ENCODE measurements at places on chromosomes 6 and 20.

DNA sequence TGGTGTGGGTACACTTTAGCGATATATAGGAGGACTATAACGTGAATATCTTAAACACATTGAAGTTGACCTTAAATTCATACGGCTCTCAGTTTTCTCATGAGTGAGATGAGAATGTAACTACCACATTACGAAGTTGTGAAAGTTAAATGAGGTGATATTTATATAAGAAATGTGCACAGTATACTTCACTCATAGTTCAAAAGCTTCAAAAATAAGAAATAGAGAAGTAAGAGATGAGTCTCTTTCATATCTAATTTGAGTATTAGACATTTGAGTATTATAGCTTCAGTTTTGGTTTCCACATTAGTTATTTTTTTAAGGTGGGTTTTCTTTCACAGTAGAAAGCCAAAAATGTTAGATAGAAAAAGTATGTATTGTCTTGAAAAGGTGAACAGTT lies 183.3 kb downstream of the NKAIN2 start:
- DNase-seq: no peak

GRCh38 chr6:122663981-122664380 lies 53.8 kb downstream of the PKIB start:
- DNase-seq: no peak

DNA sequence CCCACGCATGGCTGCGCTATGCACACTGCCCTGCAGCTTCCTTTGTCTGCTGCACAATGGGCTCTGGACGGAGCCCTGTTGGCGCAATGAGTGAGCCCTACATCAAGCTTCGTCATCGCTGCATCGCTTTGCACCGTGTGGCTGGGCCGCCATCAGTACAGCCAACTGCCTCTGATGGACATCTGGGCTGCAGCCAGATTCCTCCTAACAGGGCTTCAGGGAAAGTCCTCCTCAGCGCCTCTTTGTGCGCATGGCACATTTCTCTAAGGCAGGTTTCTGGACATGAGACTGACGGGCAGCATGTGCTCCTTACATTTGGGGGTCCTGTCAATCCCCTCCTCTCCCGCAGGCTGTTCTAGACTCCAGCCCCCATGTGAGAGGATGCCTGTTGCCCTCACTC lies 29.7 kb upstream of the ANGPT4 start:
- no peak for DNase-seq

DNA sequence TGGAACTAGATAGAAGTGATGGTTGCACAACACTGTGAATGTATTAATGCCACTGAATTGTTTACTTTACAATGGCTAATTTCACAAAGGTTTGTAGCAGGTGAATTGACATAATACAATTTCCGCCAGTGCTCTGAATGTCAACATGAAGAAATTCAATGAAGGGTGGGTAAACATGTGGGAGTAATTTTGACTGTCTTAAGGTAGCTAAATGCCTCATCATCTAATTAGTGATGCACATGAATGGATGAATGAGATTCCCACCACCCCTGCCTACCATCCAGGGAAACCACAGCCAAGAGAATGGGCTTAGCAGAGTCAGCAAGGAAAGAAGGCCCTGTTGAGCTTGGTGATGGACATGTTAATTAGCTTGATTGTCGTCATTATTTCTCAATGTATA lies 275.3 kb downstream of the ALDH8A1 start:
- no peak for DNase-seq

DNA sequence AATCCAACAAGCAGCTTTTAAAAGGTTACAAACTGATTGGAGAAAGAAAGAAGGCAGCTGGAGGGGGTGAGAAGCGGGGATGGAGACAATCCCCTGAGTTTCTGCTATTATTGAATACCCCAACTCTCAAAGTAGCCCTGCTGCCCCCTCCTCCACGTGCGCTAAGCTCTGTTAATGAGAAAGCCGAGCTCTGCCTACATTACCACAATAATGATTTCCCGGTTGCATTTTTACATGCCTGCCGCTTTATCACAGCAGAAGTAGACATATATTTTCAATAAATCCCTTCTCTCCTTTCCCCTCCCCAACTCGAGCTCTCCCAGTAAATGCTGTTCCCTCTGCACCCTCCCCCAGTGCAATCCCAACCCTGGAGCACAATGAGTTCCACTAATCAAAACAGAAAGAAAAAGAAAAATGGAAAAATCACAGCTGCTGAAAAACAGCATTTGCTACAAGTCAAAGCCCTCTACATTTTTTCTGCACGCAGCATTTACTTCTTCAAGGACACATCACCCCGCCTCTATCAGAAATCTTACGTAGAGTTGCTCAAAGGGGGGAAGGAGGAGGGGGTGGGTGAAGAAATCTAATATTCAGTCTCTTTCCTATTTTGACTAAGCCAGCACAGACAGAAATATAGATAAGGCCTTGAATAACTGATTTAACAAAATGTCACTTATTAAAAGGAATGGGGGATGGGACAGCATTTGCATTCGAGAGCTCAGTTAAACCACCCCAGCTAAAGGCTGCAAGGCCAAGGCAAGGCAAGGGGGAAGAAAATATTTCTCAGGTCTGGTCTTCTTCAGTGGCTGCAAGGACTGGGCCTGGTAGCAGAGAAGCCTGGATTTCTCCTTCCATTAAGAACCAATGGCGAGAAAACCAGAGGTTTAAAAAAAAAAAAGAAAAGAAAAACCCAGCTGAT lies 10.7 kb downstream of the TRERF1 start:
- DNase-seq: no peak

DNA sequence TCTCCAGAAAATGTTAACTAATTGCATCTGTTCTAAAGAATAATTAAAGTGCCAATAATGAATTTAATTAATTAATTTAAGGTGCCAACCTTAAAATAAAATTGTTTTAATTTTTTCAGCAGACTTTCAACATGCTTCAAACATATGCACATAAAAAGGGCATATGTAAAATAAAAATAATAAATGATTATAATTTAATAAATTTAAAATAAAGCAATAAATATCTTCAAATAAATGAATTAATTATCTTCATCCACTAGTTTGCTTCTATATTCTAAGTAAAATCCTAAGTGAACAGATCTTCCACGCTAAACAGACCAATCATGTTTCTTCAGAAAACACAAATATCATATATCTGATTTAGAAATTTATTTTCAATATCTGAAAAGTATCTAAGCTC lies 119.2 kb downstream of the HIVEP2 start:
- DNase-seq: no peak

DNA sequence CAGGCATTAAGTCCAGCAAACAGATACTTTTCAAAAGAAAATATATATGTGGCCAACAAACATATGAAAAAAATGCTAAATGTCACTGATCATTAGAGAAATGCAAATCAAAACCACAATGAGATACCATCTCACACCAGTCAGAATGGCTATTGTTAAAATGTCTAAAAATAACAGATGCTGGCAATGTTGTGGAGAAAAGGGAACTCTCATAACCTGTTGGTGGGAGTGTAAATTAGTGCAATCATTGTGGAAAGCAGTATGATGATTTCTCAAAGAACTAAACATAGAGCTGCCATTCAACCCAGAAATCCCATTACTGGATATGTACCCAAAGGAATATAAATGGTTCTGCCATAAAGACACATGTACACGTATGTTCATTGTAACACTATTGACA lies 20.6 kb downstream of the KCNQ5 start:
- no peak for DNase-seq

DNA sequence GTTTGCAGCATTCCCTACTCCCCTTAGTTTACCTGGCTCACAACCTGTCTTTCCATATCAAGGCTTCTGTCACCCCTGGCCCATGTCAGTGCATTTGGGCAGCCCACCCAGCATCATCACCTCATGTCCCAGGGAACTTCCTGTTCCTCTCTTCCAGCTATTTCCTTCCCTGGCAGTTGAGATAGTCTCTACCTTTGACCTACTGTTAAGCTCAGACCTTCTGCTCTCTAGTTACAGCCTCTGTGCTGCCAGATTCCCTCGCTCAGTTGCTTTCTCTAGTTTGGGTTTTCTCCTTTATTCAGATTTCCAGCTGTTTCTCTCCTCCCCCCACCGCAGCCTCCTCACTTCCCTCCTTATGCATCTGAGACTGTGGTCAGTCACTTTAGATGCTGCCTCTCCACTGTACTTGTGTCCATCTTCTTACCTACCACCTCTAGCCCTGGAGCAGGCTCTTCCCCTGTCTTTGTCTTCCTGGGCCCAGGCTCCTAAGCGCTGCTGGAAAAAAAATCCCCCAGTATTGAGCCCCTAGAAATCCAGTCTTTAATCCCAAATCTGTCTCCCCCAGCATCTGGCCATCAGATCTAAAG lies 16.3 kb downstream of the PTPN1 start:
- no peak for DNase-seq

DNA sequence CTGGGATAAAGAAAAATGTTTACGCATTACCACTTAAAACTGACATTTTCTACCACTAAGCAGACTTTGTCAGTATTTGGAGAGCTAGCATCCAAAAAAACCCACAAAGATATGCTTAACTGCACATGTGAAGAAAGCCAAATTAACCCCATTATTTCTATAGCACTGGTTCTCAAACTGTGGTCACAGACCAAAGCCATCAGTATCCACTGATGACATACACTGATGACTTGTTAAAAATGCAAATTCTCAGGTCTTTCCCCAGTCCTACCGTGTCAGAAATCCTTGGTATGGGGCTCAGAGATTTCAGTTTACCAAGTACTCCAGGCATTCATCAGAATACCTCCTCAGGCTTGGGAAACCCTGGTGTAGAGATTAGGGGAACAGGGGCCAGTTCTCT lies 230.2 kb downstream of the PTPRK start:
- no peak for DNase-seq

- no peak for DNase-seq
These were observed 70.8 kb downstream of the IPCEF1 start for GRCh38 chr6:154285826-154286225.

DNA sequence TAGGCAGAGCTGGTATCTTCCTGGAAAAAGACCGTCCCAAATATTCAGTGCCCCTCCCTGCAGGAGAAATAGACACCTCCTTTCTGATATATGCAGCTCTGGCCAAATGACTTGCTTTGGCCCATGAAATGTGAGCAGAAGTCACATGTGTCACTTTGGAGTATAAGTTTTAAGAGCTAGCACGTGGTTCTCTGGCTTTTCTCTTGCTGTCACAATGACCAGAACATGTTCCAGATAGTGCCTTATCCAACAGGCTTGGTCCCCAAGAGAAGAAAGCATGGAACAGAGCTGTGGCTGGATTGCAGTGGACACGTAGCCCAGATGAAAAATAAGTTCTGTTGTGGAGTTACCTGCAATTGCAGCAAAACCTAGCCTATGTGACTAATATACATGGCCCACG lies 40.4 kb downstream of the UNC5CL start:
- no peak for DNase-seq

Measured in NK-92 treated with Interleukin-12 subunit alpha and Interleukin-12 subunit beta, amount 100 ng/mL, for 24 hours (cell line).